Naive B cell (primary cell): ENCODE measurements at places on chromosomes 13 and 19.

GRCh38 chr13:110522721-110523120 is 38.8 kb downstream of the RAB20 start:
- no peak for DNase-seq
- H3K4me3 ChIP-seq: no peak overlapping the region
- peaks cover 14% of the 10 kb centered on the region for H3K27me3 ChIP-seq
- H3K4me1 ChIP-seq: peaks cover 33% of the 10 kb centered on the region
- no peaks in the 10 kb centered on the region for H3K36me3 ChIP-seq
- H3K27ac ChIP-seq: no peak overlapping the region

GRCh38 chr13:111143865-111144540 is 28.9 kb downstream of the ARHGEF7 start:
- no peaks in the 10 kb centered on the region for H3K4me1 ChIP-seq
- H3K36me3 ChIP-seq: no peaks in the 10 kb centered on the region
- H3K27me3 ChIP-seq: peaks cover 53% of the 10 kb centered on the region

DNA sequence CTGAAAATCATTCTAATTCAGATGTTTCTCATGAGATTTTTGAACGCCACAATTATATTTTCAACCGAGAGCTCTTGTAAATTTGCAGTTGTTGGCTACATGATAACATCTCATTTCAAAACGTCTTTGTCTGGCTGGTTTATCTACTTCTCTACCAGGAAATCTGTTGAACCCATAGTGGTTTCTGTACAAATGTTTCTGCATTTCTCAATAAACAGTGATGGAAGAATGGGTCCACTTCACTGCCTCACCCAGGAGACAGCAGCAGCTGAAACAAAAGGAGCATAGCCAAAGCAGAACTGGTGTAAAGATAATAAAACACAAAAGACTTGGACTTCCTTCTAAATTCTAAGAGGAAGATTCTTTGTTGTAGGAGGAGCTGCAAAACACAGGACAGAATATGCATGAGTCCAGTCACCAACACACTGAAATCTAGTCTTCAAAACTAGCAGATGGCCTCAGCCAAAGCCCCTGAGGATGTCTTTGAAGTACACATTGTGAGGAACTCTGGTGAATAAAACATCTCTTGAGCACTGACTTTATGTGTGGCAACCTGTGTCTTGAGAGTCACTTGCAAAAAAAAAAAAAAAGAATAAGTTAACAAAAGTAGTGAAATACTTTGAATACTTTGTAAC is 68.6 kb upstream of the FGF14 start:
- H3K4me3 ChIP-seq: no peak overlapping the region
- H3K36me3 ChIP-seq: no peaks in the 10 kb centered on the region
- no peaks in the 10 kb centered on the region for H3K4me1 ChIP-seq
- no peak for DNase-seq
- no peak overlapping the region for H3K27ac ChIP-seq
- no peaks in the 10 kb centered on the region for H3K27me3 ChIP-seq

- H3K4me1 ChIP-seq: no peaks in the 10 kb centered on the region
- no peak overlapping the region for H3K4me3 ChIP-seq
- H3K27me3 ChIP-seq: no peaks in the 10 kb centered on the region
- no peak overlapping the region for H3K27ac ChIP-seq
- DNase-seq: no peak
These were observed 576.9 kb downstream of the IRS2 start for GRCh38 chr13:109209526-109209925.

DNA sequence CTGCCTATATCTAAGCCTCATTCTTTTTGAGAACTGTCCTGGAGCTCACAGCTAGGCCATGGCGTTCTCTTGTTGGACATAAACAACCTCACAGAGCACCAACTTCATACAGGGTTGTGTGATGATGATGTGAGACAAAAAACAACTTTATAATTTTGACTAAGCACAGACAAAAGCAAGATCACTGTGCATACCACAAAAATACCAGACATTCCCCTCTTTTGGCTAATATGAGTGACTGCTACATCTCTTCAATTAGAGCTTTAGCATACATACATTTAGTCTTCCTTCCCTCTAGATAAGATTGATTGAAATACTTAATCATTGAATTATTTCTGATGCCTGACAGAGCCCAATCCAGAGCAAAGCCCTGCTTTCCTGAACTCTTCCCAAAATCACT is 8.3 kb downstream of the MAB21L1 start:
- no peak overlapping the region for H3K27ac ChIP-seq
- H3K4me1 ChIP-seq: peaks cover 12% of the 10 kb centered on the region
- peaks cover 38% of the 10 kb centered on the region for H3K27me3 ChIP-seq
- H3K36me3 ChIP-seq: no peaks in the 10 kb centered on the region
- H3K4me3 ChIP-seq: no peak overlapping the region
